Fibroblast of skin of scalp (primary cell): ENCODE measurements at places on chromosomes 7 and 10.

- DNase-seq: no peak
Measured at GRCh38 chr10:97781618-97782331, 10.0 kb upstream of the SFRP5 start.

GRCh38 chr7:55469271-55469681 is 103.0 kb downstream of the VOPP1 start:
- DNase-seq: no peak

DNA sequence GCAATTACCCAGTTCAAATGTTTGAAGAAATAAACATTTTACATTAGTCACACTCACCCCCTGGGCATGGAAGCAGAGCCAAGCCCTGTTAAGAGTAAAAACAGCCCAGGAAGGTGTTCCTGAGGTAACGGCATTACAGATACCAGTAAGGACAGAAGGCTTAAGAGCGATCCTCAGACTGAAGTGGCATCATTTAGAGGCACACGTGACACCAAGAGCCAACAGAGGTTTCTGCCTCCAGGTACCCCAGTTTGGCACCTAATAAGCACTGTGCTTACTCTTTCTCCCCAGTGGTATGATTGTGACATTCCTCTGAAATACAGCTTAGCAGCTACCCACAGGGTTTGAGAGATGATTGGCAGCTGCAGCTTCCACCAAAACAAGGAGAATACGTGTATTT is 17.2 kb downstream of the MMS19 start:
- DNase-seq: no peak

- DNase-seq: peak; percentile 83
Measured at GRCh38 chr7:92835261-92835850, 1.0 kb downstream of the CDK6 start.

- DNase-seq: no peak
Measured at GRCh38 chr10:122492006-122492405, 30.7 kb downstream of the HTRA1 start.

GRCh38 chr7:158431055-158431940 is 156.3 kb downstream of the PTPRN2 start:
- no peak for DNase-seq

GRCh38 chr10:33506838-33507661 is 172.6 kb upstream of the NRP1 start:
- no peak for DNase-seq
